ENCODE measurements at places on chromosomes 5 and 9. TPM values are rescaled to one million over a fixed set of nuclear protein-coding genes. Genes with fewer than 3 reads are reported as not detected.

Gene FOXD4L4
- polyA plus RNA-seq: not detected

Gene SIT1
- polyA plus RNA-seq: not detected

Gene CDC20B
- 0.28 TPM for polyA plus RNA-seq

Gene AFAP1L1
- not detected for polyA plus RNA-seq

Gene EXOSC2
- polyA plus RNA-seq: 36.3 TPM

Gene C9orf152
- polyA plus RNA-seq: not detected

Gene PCDHB9
- polyA plus RNA-seq: 4.9 TPM

Gene SVEP1
- polyA plus RNA-seq: 0.42 TPM

Gene CEP78
- 64.9 TPM for polyA plus RNA-seq

Gene MAPKAP1
- 57.5 TPM for polyA plus RNA-seq

Gene PCDHGA5
- 0.25 TPM for polyA plus RNA-seq

Gene SLC9A3
- polyA plus RNA-seq: 3.0 TPM

Gene OR1J1
- not detected for polyA plus RNA-seq

Gene FBXW5
- 148 TPM for polyA plus RNA-seq

Gene C6
- 2.6 TPM for polyA plus RNA-seq

Gene RMRP
- not detected for polyA plus RNA-seq

Gene SMIM15
- polyA plus RNA-seq: 22.8 TPM

Gene SELENOP
- polyA plus RNA-seq: 1.9 TPM

Gene POU5F2
- 0.07 TPM for polyA plus RNA-seq

Gene GPSM1
- polyA plus RNA-seq: 117 TPM

Gene RASEF
- 0.12 TPM for polyA plus RNA-seq

Gene LHX6
- 0.14 TPM for polyA plus RNA-seq

Gene ENTPD2
- not detected for polyA plus RNA-seq

Gene HAUS6
- polyA plus RNA-seq: 13.5 TPM

Gene NDOR1
- polyA plus RNA-seq: 18.2 TPM

Gene FGFR4
- 10.3 TPM for polyA plus RNA-seq

Gene PCDHGB3
- not detected for polyA plus RNA-seq

Gene PCDHB14
- 18.3 TPM for polyA plus RNA-seq

Gene MEIKIN
- not detected for polyA plus RNA-seq

Gene PAPPA
- polyA plus RNA-seq: 0.40 TPM

Gene LCN15
- not detected for polyA plus RNA-seq

Gene FSTL4
- polyA plus RNA-seq: 0.57 TPM

Gene ALDH1A1
- not detected for polyA plus RNA-seq

Gene RGP1
- polyA plus RNA-seq: 9.9 TPM
